ENCODE measurements at places on chromosomes 12 and 14.

GRCh38 chr12:57545809-57546437 is 1.1 kb downstream of the DCTN2 start:
- DNase-seq, result no peak

DNA sequence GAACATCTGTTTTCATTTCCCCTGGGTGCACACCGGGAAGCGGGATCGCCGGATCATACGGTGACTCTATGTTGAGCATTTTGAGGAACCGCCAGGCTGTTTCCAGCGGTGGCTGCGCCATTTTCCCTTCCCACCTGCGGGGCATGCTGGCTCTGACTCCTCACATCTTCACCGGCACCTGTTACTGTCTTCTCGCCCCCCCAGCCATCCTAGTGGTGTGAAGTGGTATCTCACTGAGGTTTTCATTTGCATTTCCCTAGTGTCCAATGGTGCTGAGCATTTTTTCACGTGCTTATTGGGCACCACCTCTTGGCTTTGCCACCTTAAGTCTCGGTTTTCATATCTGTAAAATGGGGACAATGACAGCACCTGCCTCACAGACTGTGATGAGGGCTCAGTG is 44.1 kb upstream of the EML1 start:
- DNase-seq, result no peak

DNA sequence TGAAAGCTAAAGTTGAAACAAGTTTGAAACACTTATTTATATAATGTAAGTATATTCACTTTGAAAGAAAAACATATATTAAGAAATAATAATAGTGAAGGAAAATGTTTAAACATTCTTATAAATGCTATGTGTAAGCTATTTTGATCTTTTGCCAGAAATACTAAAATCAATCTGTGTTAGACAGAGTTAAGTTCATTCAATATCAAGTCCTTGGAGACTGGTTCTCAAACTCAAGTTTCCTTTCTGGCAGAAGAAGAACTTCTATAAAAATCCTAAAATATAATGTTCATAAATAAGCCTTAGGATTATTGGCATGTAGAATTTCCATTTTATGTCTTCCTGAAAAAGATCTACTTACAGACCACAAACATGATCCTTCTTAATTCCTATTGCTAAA is 45.3 kb downstream of the TAOK3 start:
- no peak for DNase-seq

DNA sequence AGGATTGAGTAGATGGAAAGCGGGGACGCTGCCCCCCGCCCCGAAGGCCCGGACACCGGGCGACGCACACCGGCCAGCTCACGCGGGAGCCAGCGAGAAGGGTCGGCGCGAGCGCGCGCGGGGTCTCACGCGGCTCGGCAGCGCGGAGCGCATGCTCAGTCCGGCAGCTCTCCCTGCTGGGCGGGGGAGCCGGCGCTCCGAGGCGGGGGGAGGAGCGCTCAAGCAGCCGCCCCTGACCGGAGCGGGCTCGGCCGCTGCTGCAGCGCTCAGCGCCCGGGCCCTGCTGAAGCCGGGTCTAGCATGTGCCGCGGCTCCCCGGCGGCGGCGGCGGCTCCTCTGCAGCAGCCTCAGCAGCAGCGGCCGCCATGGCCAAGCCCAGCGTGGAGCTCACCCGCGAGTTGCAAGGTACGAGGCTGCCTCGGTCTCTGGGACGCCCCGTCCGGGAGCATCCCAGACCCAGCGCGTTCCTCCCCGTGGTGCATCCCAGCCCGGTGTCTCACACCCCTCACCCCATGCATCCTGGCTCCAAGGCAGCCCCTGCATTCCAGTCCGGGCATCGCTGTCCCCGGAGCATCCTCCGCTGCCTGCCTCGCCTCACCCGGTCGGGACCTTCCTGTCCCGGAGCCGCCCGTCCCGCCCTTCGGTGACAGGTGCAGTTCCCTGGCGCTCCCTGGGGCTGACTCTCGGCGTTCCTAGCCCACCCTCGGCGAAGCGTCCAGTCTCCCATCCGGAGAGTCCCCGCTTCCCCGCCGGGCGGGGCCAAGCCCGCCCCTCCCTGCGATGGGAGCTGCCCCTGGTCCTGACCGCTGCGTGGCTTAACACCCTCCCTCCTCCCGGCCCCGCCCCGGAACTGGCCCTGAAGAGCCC is at the start of gene CARMIL3:
Gene CARMIL3, plus strand, starts transcription at position 221 of the 867 bp plus-strand sequence. Its CDS starts 145 bp downstream, at position 366.
- peak; percentile 68 for DNase-seq

DNA sequence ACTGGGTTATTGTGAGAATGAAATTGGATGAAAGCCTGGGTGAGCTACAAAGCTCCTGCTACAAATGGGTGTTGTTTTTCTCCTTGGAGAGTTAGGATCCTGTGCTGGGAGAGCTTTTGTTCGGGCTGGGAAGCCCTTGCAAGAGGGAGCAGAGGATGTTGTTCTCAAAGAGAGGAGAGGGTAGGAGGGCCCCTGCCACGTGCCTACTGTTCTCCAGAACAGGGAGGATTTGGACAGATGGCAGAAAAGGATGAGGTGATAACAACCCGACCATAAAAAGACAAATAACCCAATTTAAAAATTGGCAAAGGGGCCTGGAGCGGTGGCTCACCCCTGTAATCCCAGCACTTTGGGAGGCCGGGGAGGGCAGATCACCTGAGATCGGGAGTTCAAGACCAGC is 68.8 kb downstream of the GALNT16 start:
- no peak for DNase-seq

- no peak for DNase-seq
These were observed 18.9 kb downstream of the IGF1 start for GRCh38 chr12:102461501-102461900.

DNA sequence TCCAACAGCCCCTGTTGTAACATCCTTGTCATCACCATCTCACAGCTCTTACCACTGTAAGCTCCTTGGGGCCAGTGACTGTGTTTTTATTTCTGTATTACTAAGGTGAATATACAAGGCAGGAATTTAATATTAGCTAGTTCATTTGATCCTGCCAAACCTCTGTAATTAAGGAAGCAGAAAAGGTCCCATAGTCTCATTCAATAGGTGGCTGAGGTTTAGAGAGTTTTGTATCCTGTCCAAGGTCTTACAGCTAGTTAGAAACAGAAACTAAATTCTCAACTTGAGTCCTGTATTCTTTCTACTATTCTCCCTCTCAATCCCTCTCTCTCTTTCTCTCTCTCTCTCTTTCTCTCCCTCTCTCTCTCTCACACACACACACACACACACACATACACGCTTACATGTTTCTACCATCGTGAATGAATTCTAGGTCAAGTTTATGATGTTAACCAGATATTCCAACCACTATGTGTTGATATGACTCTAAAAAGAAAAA is 543 bp upstream of the GLIPR1 start:
- no peak for DNase-seq

DNA sequence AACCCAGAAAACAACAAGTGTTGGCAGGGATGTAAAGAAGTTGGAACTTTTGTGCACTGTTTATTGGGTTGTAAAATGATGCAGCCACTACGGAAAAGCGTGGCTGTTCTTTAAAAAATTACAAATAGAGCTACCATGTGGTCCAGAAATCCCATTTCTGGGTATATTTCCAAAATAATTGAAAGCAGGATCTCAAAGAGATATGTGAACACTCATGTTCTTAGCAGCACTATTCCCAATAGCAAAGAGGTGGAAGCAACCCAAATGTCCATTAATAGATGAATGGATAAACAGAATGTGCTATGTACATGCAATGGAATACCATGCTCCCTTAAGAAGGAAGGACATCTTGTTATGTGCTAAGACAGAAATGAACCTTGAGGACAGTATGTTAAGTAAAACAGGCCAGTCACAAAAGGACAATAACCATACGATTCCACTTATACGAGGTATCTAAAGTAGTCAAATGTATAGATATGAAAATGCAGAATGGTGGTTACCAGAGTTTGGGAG is 249.5 kb downstream of the PHLDA1 start:
- DNase-seq, result no peak
